ENCODE measurements at places on chromosomes 6 and 20.
A peak's percentile ranks its signal among the peaks of the same experiment; 100 is the strongest.

DNA sequence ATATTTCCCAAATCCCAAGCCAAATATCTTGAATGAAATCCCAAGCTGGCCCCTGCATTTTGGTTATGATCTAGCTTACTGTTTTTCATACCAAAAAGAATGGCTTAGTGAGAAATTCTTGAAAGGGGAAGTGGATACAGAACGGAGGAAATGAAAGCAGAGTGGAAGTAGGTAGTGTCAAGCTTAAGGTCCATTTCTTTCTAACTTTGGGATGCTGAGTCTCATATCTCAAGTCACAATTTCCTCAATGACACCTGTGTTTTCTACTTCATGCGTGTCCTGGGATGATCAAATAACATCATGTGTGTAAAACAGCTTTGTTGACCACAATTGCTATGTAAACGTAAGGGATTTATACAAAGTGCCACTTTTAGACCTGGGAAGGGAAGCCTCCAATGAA lies 238.8 kb upstream of the SLC35B3 start:
- DNase-seq = no peak

GRCh38 chr6:11779329-11780096 lies 910 bp upstream of the ADTRP start:
- no peak for DNase-seq

DNA sequence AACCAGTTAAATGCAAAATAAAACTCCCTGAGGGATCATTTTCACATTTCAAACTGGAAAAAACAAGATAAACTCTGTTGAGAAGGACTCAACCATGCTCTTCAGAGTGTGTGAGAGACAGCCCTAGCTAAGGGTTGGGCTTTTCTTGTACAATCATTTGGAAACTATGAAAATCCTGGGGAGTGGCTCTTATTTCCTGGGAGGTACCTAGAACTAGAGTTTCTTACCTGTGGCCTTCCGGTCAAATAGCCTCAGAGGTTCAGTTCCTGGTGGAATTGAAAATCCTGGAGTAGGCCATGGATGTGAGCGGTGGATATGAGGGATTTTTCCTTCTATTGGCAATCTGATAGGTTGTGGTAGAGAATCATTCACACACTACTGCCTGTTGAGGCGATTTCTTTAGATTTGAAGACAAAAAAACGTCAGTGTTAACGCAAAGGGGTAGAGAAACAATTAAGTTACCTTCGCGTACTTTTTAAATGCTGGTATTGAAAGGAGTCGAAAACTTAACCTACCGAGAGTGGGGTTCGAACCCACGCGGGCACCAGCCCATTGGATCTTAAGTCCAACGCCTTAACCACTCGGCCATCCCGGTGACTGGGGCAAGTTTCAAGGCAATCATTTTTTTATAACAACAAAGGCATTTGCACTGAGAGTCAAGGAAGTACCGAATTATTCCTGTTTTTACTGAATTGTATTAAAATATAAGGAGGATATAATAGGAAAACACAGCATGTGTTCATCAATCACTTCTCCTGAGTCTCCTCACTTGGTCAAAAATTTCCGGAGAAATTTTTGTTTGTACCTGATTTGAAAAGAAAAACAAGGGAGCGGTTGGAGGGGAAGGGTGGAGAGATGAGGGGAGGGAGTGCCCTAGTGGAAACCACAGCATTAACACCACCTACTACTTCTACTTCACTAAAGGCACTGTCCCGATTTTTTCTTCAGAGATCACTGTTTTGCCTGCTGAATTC lies 191.3 kb downstream of the OR2B2 start:
- peak; percentile 19 for DNase-seq

DNA sequence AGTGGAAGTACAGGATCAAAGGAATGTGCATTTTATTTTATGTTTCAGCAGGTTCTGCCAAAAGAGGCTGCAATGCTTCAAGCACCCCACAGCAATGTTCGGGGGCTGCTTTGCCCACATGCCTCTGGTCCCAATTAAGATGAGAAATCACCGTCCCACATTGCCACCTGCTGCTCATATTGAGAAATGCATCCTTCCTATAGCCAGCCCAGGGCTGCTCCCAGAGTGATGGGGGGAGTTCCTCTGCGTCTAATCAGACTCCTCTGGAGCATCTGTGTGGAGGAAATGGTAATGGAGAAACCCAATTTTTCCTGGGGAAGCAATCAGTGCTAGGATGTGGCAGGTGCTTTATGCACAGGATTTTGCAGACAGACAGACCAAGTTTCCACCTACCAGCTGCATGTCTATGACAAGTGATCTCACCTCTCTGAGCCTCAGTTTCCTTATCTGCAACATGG lies 33.7 kb downstream of the PTGIS start:
- DNase-seq = peak; percentile 40

- DNase-seq = no peak
These were observed at the start of gene CST2 for GRCh38 chr20:23826541-23827021. Gene CST2, minus strand, starts transcription at chr20:23826729. Its CDS starts 69 bp downstream, at chr20:23826660.

- no peak for DNase-seq
These were observed 119.7 kb downstream of the PSMB1 start for GRCh38 chr6:170433163-170434116.

DNA sequence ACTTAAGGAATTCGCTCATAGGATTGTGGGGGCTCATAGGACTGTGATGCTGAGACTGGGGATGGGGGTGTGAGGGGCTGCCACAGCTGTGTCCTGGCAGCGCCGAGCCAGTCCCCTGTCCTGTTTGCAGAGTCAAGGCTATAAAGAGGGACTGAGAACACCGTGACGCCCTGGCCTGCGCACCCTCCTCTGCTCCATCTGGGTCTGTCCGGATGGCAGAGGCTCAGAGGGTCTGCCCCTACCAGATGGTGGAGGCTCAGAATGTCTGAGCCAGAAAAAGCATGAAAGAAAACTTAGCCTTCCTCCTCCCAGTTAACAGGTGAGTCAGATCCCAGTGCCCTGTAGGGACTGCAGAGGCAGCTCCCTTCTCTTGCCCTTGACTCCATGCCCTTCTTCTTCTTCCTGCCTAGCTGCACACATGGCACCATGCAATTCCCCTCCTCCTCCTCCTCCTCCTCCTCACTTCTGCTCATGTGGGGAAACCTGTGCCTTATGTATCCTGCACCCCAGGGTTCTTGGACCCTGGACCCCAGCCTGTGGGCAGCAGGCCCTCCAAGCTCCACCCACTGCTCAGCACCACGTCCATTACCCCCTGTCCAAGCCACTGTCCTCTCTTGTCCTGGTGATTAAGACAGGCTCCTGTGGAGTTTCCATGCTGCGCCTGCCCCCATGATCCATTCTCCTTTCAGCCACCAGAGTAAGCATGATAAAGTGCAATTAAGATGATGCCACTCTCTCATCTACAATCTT lies 410.0 kb upstream of the SULF2 start:
- no peak for DNase-seq

DNA sequence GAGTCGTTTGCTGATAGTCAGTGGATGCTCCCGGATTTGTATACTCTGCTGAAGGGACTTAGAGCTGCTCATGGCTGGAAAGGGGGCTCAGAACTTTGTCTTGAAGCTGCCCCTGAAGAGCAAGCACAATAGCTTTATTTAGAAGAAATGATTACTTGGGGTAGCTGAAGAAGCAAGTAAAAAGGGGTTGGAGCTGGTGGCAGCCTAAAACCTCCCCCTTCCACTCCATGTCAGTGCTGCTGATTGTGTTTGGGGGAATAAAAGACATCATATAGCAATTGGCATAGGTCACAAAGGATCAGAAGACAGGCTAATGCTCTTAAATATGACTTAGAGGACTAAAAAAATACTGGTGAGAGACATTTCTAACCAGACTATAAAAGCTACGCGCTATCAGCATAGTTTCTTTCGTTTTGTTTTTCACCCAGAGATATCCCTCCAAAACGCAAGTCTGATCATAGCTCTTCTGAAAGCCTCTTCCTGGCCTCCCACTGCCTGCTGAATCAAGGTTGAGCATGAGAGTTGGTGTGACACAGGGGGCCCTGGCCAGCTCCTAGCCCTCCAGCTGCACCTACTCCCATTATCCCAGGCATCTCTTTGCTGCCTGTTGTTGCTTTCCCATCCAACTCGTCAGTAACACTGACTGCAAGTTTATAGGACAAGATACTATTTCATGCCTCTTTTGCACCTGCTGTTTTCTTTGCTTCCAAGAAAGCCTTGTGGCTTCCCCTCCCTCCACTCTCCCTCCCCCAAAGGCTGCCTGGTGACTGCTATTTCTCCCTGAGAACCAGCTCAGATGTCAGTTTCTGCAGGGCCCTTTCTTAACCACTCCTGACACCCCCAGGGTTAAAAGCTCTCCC lies 33.9 kb upstream of the SGK1 start:
- no peak for DNase-seq

DNA sequence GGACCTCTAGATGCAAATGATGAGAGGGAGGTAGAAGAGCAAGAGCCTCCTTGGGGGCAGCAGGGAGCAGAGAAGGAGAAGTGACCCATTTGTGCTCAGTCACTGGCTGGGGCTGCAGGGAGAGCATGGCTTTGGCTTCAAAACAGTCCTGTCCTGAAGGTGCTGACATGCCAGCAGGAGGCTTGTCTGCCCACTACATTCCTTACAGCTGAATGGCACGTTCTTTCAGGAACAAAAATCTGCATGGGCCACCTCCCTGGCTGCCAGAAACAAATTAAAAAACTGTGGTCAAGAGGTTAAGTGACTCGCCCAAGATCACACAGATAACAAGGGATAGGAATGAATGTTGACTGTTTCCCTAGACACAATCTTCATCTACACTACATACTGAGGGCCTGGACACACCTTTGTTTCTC lies 188.8 kb downstream of the HIVEP2 start:
- peak; percentile 22 for DNase-seq

DNA sequence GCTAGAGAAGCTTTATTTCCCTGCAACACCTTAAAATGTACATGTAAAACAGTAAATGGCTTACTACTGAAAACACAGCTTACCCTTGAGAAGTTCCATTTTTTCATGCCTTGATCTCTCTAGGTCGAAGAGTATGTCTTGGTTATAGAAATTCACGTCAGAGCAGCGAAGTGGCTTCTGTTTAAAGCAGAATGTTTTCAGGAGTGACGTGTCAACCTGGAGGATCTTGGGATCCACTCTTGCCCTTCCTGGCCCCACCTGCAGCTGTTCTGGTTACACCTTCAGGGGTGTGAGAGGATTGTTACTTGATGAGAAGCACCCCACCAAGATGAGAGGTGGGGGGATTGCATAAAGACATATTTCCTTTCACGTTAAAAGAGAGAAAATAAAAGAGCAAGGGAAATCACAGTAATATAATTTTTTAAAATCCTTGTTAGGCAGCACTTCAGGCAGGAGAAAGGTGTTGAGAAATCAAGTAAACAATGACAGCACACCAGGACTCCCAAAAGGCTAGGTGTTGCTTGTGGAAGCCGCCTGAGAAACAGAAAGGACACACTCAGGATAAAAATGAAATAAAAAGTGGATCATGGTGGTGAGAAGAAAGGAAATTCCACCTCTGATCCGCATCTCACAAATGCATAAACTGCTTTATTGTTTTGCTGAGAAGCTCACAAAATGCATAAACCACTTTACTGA lies 149.7 kb downstream of the UNC5CL start:
- no peak for DNase-seq

GRCh38 chr6:26012061-26012460 lies 49.5 kb downstream of the TRIM38 start:
- DNase-seq = no peak

DNA sequence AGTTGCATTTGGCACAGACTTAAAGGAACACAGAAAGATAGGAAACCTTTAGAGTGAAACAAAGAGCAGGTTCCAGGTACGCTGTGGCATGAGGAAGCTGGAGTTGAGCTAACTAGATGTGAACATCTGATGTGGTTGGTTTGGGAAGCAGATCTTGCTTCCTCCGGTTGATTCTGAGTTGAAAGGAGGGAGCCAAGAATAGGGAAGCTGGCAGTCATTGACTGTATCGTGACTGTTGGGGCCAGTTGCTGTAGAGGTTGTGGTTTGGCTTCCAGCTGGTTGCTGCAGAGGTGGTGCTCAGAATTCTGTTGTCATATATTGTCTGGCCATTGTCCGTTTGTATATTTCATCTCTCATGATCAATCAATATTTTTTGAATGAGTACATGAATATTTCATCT lies 325.9 kb downstream of the PLCB1 start:
- DNase-seq = no peak

- no peak for DNase-seq
These were observed 235.3 kb upstream of the NRSN1 start for GRCh38 chr6:23890543-23891227.

DNA sequence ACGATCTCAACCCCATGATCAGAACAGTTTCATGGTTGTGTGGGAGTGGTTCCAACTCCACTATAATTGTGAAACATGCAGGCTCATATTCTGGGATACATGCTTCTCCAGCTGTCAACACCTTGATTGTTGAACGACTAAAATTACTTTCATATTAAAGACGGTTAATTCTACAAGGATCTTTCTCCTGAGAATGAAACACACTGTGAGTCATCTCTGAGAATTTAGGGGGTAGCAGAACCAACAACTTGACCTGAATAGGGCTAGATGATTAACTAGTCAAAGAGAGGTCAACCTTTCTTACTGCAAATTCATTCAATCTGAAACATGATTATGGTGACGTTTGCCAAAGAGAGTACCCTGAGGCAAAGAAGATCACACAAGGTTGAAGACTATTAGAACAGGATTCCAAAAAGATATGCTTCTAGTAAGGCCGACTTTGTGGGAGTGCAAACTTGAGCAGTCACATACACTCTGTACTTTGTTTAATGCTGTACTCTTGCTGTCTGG lies 175.2 kb upstream of the CITED2 start:
- no peak for DNase-seq

DNA sequence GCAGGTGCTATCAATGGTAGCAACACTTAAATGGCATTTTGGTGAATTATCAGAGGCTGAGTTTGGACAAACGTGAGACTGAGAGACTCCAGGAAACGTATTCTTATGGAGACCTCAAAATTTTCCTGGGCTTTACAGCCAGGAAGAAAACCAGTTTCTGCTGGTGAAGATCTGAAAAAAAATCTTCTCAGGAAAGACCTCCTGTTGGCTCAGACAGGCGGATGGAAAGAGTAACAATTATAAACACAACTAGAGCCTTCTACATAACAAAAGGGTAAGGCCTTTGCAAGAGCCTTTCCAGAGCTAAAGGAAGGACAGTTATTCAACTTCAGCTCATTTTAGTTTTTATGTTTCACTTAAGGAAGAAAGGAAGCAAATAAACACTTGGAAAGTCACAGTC lies 274.4 kb downstream of the THBS2 start:
- no peak for DNase-seq

- no peak for DNase-seq
These were observed 3.9 kb upstream of the INSM1 start for GRCh38 chr20:20363799-20364592.

GRCh38 chr20:38094373-38094891 lies 60.9 kb downstream of the RPRD1B start:
- DNase-seq = peak; percentile 37

- DNase-seq = no peak
These were observed 6.4 kb downstream of the BLOC1S5 start for GRCh38 chr6:8057793-8058192.

DNA sequence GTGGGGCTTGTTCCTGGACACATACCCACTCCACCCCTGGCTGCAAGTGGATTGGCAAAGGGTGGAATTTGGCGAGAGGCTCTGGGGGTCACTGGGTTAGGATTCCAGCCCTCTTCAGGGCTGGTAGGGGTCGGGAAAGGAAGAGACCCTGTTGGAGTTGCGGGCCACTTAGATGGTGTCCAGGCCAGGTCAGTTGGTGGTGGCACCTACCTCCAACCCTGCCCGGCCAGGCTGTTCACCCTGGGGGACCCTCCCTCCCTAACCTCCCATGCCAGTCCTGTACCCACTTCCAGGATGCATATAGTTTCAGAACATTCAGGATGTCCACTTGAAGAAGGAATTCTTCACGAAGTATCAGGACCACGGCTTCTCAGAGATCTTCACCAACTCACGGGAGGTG lies 21.0 kb downstream of the CAPN11 start:
- no peak for DNase-seq

- DNase-seq = peak; percentile 16
These were observed 982 bp downstream of the HECA start for GRCh38 chr6:139135578-139136545.
